ENCODE measurements at places on chromosomes 4 and X.
A peak's percentile ranks its signal among the peaks of the same experiment; 100 is the strongest.

DNA sequence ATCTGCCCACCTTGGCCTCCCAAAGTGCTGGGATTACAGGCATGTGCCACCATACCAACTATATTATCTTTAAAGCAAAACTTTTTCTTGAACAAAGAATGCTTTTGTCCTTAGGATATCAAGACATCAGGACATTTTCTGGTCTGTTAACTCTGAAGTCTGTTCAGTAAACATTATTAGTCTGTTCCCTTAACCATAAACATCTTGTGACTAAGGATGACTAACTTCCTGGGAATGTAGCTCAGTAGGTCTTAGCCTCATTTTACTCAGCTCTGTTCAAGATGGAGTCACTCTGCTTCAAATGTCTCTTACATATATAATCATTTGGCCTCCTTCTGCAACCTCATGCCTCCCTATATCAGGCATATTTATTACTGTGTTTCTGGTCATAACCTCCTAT lies 122.9 kb downstream of the UBE2NL start:
- DNase-seq, result no peak

DNA sequence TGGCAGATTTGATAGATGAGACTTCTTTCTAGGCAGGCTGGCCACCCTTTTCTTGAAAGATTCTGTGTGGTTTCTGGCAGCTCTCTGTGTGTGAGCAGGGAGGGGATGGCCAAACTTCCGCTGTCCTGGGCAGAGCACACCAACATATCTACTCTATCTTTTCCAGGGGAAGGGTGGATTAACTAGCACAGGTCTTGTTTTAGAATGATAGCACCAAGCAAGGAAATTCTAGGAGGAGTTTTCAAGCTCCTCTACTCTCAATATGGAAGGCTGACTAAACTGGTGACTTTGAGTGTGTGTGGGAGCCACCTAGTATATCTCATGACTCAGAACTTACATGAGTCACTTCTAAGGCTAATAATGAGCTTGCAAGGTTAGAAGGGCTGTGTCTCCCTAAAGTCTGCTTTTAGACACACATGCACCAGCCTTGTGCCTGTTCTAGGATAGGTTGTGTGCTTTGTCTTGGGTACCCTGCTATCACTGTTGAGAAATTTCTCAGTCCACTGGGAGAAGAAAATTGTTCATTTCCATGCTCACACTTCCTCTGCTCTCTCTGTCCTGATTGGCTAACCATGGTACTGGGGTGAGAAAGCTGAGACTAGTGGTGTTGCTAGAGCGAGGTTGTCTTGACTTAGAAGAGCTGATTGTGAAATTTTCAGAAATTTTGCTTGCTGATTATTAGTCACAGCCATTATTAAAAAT lies 72.9 kb downstream of the YIPF6 start:
- DNase-seq, result peak; percentile 30

DNA sequence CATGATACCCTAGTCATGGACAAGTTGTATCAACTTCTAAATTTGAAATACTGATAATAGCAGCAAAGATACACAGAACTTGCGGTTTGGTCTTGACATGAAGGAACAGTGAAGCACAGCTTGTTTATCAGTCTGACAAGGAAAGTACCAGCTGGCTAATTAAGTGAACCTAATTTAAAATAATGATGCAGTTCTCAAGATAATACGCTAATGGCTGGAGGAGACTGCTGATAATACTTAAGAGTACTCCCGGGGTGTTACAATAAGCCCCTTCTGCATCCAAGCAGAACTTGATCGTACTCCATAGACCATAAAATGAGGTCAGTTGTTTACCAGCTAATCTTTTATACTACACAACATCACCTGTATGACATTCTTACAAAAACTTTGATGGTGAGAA lies 697.5 kb downstream of the FSTL5 start:
- no peak for DNase-seq

DNA sequence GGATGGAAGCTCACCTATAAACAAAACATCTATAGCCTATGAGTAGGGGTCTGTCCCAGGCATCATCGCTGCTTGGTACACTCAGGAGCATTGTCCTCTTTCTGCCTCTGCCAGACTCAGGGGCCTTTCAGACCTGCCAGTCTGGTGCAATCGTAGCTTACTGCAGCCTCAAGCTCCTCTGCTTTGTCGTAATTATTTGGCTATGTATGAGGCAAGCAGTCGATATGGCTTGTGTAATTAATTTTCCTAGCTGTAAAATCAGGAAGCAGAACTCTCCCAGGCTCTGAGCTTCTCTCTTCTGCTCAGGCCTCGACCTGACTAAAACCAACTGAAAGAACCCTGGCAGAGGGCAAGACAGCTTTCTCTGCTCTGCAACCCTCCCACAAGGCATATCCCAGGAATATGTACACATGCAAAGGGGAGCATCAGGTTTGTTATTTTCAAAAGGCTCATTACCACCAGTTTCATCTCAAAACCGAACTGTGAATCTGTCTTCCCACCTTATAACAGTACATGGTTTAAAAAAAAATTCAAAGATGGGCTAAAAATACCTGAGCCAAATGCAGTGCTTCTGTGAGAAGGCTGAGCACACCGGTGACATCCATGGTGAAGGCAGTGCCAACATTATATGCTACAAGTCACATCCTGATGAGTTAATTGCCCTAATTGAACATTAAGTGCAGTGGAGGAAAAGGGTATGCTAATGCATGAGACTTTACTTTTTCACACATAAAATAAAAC lies 309.2 kb upstream of the EMCN start:
- DNase-seq, result no peak

- no peak for DNase-seq
Observed at GRCh38 chr4:35541888-35542213, 702.5 kb downstream of the ARAP2 start.

- no peak for DNase-seq
Observed at GRCh38 chrX:77223046-77223445, 224.1 kb upstream of the FGF16 start.

GRCh38 chr4:27040356-27040755 lies 179.7 kb downstream of the STIM2 start:
- no peak for DNase-seq

DNA sequence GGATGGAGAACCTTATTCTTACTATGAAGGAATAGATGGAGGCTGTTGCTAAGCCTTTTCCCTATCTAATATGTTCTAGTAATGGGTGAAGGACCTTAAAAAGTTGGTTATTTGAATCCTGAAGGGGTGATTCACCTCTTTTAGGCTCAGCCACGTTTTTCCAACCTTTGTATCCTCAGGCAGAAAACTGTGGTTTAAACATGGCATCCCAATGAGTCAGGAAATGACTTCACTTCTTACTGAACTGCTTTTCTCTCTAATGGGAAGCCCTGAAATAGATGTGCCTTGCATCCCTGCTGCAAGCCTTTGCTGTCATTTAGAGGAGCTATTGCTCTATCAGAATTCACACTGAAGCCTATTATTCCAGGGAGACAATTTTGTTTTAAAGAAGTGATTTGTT lies 191.0 kb upstream of the ARX start:
- no peak for DNase-seq

Data from umbilical cord (tissue), 2 donors.